ENCODE measurements at places on chromosomes 12 and 14.
A peak's percentile ranks its signal among the peaks of the same experiment; 100 is the strongest.

DNA sequence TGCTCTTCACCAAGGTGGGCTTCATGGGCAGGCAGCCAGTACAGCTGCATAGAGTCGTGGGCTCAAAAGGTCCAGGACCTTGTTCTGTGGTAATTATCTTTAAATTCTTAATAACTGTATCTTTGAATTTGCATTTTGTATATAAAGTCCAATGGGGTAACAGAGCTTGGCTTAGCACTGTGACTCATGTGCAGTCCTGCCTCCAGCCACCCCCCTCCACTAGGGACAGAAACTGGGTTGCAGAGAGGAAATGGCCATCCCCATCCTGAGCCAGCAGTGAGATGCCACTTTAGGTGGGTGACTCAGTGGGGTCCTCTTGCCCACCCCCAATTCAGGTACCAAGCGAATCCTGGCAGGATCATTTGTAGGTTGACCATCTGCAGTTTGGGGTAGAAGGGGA, 48.1 kb downstream of the EPS8 start:
- no peak for DNase-seq

DNA sequence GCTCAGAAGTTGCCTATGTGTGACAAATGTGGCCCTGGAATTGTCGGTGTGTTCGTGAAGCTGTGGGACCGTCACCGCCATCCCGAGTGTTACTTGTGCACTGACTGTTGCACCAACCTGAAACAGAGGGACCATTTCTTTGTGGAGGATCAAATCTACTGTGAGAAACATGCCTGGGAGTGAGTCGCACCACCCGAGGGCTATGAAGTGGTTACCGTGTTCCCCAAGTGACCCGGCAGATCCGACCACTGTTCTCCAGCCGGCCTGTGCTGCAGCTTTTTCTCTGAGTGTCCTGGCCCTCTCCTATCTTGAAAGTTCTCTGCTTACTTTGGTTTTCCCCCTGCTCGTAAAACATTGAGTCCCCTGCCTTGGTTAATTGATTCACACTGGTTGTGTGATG, 65.3 kb downstream of the VCPKMT start:
- DNase-seq, result no peak

- DNase-seq, result no peak
Observed at GRCh38 chr12:55654511-55655214, 18.0 kb downstream of the OR10P1 start.

DNA sequence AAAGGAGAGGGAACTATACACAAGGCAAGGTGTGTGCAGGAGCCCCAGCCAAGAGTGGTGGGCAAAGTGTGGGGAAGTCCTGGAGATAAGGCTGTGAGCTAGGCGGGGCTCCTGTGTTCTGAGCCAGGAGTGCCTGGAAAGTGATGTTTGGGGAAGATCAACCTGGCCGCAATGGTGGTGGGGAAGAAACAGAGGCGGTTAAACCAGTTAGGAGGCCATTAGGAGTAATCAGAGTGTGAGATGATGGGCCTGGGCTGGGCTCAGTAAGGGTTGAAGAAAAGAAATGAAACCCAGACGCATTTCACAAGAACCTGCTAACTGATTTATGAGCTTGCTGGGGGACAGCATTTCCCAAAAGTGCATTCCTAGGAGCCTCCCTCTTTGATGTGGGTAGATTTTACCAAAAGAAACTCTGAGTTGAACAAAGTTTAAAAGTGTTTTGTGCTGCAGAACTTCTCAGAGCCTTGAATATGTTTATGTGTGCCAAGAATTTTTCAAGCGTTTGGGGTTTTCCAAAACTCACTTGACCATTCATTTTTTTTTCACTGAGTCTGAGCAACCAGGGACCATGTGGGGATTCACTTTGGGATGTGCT, 34.2 kb upstream of the LRP1-AS start:
- DNase-seq, result no peak

DNA sequence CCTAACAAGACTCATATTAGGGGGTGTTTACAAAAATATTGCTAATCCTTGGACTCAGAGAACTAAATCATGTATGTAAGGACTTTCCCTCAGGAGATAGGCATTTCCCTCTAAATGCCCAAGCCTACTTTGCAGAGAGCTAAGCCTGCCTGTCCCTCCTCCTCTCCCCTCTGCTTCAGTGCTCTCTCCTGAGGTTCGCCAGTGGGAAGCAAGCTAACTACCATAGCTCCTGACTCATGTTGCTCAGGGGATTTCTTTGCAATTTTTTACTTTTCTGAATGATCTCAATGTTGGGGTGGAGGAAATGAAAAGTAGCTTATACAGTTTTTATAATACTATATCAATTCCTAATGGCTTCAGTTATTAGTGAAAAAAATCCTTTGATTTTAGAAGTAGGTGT, 29.6 kb downstream of the IFT43 start:
- DNase-seq, result no peak

DNA sequence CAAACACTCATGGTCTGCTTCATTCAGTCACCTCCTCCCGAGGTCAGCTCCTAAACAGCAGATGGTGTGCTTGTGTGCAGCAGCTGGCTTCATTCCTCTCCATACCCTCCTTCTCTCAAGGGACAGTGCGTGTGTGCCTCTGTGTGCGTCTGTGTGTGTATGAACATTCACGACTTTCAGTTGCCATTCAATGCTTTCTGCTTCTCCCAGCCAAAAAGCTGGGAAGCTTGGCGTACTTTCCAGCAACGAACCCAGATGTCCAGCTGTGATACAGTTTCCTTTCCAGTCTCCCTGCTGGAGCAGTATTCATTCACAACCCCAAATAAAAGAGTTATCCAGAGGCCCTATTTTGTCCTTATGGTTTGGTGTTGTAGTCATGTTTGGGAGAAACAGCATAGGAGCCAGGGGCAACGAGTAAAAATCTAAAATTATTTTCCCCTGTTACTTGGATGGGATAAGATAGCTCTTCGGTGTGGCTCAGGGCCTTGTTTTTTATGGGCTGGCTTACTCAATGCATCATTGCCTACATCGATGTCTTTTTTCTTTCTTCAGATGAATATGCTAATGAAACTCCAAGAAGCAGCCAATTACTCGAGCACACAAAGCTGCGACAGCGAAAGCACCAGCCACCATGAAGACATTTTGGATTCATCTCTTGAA, 379.3 kb downstream of the NAV3 start:
- DNase-seq, result no peak

DNA sequence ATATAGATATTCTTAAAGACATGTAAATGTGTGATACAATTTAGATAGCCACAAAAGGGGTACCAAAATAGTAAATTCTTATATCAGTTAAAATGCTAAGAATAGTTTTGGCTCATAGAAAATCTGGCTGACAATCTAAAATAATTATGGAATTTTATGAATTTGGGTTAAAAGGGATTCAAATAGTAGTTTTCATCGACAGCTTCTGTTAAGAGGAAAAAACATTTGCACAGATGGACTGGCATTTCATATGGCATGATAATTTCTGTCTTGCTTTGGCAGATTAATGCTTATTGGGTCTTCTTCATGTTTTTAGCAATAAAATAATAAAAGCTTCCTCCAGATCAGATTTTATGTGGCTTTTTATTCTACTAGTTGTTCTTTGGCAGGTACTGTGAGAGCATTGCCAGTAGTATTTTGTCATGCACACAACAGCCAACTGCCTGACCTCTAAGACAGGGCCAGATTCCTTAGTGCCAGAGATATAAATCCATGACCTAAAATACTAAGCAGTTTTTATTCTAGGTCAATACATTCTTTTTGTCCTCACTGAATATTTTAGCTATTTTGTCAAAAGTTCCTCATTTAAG, 9.1 kb downstream of the ABCD2 start:
- DNase-seq, result no peak

DNA sequence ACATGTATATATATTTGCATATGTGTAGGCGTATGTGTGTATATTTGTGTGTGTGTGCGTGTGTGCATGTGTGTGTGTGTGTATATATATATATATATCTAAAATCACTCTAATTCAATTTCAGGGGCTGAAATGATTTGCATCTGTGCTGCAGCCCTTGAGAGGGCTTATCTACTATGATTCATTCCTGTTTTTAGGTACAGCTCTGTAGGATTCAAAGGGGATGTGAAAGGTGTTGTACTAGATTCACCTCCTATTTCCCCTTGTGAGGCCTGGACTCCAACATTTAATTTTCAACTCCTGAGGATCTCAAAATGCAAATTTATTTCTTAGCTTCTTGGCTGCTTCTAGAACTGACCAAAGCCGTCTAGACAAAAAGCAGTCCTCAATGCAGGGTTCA, 11.1 kb downstream of the ERP27 start:
- DNase-seq, result no peak

DNA sequence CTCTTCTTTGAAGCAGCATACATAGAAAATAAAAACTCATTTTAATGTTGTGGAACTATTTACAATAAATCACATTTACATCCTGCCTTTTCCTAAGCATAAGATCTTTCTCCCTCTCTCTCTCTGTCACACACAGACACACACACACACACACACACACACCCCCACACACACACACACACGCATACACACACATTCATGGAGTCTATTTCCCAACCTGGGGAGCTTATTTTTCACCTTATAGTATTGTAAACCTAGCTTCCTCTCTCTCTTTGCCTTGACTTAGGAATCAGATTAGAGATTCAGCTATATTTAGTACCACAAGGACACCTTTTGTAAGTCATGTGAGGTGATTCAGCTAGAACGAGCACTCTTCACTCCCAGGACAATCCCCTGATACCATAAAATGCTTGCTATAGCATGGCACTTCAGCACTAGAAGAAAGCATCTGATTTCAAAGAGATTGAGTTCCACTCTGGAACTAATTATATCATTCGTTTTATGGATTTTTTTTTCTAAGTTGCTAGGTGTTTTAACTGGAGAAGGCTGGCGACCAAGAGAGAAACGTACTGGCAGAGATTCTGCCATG, 23.6 kb downstream of the TMEM30B start:
- DNase-seq, result no peak

GRCh38 chr12:39157696-39158342, 252.4 kb upstream of the CPNE8 start:
- no peak for DNase-seq

DNA sequence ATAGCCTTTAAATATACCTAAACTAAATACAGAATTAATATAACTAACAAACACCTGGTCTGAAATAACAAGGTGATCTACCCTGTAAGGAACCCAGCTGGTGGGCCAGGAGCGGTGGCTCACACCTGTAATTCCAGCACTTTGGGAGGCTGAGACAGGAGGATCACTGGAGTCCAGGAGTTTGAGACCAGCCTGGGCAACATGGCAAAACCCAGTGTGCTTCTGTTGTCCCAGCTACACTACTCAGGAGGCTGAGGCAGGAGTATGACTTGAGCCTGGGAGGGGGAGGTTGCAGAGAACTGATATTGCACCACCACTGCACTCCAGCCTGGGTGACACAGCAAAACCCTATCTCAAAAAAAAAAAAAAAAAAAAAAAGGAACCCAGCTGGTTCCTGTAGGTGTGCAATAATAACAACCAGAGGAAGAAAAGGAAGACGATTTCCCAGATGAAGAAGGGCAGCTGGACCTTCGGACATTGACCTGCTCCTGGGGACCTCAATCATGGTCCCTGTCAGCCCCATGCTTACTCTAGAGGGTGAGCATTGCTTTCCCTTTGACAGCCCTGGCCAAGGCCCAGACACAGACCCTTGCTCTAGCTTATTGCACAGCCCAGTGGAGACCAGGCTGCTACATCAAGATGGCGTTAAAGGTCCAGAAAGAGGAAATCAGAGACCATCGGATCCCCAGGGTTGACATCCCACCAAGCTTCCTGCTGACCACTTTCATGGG, 5.4 kb downstream of the FOS start:
- DNase-seq, result no peak

GRCh38 chr14:65937079-65937959, 524.8 kb downstream of the FUT8 start:
- DNase-seq, result no peak

- no peak for DNase-seq
Observed at GRCh38 chr12:3371018-3371417, 120.0 kb upstream of the PRMT8 start.

DNA sequence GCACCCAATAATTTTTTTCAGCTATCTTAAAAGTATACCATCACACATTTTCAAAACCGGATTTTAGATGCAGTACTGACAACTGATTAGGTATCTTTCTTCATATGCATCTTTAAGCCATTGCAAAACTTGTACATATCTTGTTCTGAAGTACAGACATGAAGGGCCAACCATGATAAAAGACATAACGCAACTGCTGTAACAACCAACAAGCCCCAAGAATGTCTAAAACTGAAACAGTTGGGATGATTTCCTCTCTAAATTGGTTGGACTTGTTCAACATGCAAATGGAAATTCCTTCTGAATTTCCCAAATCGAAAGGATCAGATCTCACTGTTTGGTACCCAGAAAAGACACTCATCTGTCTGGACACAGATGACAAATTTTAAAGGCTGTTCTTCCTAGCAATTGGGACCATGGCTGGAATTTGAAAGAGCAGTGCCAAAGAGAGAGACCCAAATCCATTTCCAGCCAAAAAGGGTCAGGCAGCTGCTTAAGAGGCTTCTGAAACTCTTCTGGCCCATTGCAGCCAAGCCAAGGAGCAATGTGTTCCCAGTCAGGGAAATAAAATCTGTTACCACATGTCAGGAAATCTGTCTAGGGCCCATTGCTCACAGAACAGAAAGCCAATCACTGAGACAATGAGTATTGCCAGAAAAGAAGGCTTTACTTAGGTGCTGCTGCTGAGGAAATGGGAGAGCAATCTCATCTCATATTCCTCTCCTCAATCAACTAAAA, 1122.4 kb upstream of the USP15 start:
- DNase-seq, result no peak

DNA sequence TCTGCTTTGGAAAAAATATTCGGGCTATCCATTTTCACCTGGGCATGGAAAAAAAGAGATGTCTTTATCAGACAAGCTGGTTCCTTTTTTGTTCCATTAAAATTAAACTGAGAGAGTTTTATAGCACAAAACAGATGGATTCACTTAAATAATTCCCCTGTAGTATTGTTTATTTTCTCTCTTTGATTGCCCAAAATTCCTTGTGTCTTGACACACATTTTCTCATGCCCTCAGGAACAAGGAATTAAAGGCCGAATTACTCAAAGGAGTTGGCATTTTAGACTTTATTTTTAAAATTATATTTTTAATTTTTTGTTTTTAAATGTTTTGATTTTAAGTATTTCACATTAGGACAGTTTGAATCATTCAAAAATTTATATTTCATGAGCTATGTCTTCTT, 69.6 kb upstream of the SLCO1C1 start:
- no peak for DNase-seq

GRCh38 chr12:21774358-21775132, at the start of gene KCNJ8:
TSS of gene KCNJ8 (minus strand) at chr12:21774706. CDS start at chr12:21773616, 1,090 bp downstream.
- DNase-seq, result peak; percentile 36

DNA sequence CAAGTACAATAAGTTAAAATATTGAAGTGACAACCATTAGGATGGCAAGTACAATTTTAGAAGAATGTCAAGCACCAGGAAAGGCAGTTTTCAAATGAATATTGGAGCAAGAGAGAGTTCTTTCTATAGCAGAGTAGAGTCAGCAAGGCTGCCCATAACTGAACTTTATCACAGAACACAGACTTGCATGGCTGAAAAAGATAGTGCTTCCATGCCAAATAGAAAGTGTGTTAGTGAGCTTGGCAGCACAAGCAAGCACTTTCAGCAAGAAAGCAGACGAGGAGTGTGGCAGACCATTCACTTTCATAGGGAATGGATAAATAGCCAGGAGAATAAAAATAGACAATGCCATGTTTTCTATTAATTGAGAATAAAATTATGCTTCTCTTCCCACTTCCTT, 647.0 kb upstream of the MGAT4C start:
- DNase-seq, result no peak
